ENCODE measurements at places on chromosomes 16 and 17.

- H3K27me3 ChIP-seq: peaks cover 17% of the 10 kb centered on the region
- H3K4me3 ChIP-seq: peak within 1 kb of the TSS; percentile 71
- H3K27ac ChIP-seq: peak within 1 kb of the TSS; percentile 20
- peaks cover 6% of the 10 kb centered on the region for H3K4me1 ChIP-seq
- peak; percentile 75 for DNase-seq
- no peaks in the 10 kb centered on the region for H3K36me3 ChIP-seq
Observed at GRCh38 chr17:75720656-75721462, at the start of gene ITGB4. Gene ITGB4, plus strand, starts transcription at chr17:75721459. Its CDS starts 3,245 bp downstream, at chr17:75724704.

GRCh38 chr16:72064361-72064894 lies 1.4 kb downstream of the HPR start:
- H3K4me1 ChIP-seq: no peaks in the 10 kb centered on the region
- H3K36me3 ChIP-seq: no peaks in the 10 kb centered on the region
- no peaks in the 10 kb centered on the region for H3K27me3 ChIP-seq
- no peak for DNase-seq

DNA sequence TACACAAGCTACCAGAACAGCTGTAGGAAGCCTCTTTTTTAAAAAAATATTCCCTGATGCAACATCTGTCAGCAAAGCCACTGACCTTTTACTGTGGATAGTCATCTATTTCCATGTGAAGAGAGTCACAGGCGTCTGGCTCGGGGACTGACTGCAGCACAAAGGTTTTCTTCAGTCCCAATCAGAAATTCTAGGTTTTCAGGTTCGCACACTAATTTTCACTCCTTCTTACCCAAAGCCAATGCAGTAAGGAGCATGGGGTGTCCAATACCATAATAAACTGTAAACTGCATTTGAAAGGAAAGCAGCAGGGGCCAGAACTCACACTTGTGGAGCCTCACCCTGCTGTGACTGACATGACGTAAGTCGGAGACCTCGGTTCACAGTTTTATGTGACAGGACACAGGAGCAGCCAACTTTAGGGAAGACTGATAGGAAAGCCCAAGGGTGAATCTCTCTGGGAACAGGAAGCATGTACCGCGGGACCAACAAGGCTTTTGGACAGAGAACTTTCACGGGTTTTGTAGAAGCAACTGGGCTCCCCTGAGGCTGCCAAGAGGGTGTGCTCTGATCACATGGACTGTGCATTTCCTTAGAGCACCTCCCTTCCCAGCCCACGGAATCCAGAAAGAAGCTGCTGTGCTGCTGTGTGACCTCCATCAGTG lies 9.1 kb upstream of the TMEM100 start:
- H3K4me3 ChIP-seq: no peak overlapping the region
- DNase-seq: no peak
- no peak overlapping the region for H3K27ac ChIP-seq
- no peaks in the 10 kb centered on the region for H3K36me3 ChIP-seq

DNA sequence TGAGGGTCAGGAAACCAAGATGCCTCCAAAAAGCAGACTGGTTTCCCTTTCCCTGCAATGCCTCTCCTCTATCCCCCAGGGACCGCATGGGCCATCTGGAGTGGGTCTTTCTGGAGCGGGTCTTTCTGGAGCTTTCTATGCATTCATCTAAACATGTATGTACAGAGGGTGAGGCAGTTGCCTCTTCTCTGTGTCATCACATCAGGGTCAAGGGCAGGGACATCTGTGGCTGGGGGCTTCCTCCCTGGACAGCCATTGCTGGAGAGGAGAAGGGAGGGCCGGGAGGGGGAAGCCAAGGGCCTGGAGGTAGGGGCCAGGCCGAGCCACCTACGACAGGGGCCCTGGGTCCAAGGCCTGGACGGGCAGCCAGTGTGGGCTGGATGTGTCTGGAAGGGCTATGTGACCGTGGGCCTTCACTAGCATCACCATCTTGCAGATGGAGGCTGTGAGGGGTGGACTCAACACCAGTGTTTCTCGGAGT lies 840 bp downstream of the ADCY7 start:
- DNase-seq: no peak
- H3K36me3 ChIP-seq: peaks cover 49% of the 10 kb centered on the region
- H3K4me1 ChIP-seq: peaks cover 83% of the 10 kb centered on the region
- peak overlapping the region; percentile 98 for H3K27ac ChIP-seq

DNA sequence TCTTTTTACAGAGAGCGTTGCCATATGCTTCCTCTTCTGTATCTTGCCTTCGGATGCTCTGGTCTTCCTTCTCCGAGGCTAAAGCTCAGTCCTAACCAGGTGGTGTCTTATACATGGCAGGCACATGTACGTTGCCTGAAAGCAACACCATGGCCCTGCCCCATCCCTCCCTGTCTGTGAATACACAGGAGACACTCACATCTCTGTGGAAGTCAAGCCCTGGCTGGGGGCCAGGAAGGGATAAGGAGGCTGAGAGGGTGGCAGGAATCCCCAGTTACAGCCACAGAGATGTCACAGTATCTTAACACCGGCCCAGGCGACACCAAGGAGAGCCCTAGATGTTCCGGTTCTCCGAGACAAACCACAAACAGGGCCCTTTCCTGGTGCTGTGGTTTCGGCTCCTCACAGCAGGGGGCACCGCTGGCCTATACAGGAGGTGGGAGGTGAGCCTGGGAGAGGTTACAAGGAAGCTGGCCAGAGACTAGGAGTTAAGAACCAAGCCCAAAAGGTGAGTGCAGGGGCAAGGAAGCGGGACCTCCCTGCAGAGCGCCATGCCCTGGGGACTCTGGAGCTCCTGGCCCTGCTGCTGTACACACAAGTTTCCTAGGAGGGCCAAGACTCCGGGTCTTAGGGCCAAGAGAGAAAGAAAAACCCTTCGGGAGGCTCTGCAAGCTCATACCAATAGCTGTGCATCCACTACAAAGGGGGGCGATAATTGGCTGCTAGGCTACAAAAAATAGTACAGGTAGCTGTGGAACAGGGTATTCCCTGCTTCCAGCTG lies 41.7 kb downstream of the SRL start:
- peak overlapping the region; percentile 34 for H3K27ac ChIP-seq
- no peak overlapping the region for H3K4me3 ChIP-seq
- peaks cover 3% of the 10 kb centered on the region for H3K27me3 ChIP-seq
- no peaks in the 10 kb centered on the region for H3K36me3 ChIP-seq

GRCh38 chr16:12878973-12879372 lies 22.4 kb upstream of the SHISA9 start:
- H3K4me3 ChIP-seq: no peak overlapping the region
- no peak for DNase-seq
- H3K27me3 ChIP-seq: peaks cover 3% of the 10 kb centered on the region
- H3K4me1 ChIP-seq: no peaks in the 10 kb centered on the region

DNA sequence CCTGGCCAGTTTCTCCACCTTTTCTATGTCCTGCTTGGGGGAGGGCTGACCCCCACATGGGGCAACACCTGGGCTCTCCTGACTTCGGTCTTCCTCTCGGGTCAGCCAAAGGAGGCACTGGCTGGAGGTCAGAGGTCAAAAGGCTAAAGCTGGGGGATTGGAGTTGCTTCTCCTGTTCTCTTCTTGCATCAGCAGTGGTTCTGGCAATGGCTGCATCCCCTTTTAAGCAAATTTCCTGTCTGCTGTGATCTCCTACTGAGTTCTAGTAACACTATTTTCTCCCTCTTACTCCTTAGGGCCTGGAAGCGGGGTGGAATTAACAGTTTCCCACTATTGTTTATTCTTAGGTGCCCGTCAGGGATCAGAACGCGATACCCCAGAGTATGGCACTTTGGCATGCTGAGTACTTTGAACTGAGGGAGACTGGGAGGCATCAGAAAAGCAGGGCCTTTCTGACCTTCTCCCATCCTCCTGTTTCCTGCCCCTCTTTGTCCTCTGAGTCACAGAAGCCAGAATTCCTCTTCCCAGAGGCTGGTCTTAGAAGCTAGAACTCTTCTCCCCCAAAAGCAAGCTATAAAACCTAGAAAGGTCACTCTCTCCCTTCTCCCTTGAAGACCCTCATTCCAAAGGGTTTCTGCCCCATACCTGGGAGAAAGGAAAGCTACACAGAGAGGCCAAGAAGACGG lies 268.2 kb downstream of the STX8 start:
- no peak for DNase-seq
- H3K27me3 ChIP-seq: no peaks in the 10 kb centered on the region
- H3K4me3 ChIP-seq: no peak overlapping the region
- H3K27ac ChIP-seq: no peak overlapping the region
- no peaks in the 10 kb centered on the region for H3K36me3 ChIP-seq

DNA sequence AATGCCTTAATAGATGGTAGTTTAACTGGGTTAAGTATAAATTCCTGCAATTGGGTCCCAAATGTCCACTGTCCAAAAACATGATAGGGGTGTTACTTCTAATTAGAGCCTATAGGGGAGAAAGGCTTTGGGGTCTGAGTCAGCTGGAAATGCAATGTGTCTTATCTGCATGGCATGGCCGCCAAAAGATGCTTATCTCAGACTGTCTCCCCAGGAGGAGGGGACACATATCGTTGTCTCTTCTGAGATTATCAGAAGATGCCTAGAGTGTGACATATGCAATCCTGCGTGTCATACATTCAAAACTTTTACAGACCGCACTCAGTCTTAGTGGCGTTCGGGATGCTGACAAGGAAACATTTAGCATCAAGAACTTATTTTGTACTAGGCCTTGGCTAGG lies 442.9 kb downstream of the GRIN2A start:
- no peak for DNase-seq
- H3K4me1 ChIP-seq: no peaks in the 10 kb centered on the region
- H3K27ac ChIP-seq: no peak overlapping the region
- H3K36me3 ChIP-seq: no peaks in the 10 kb centered on the region

DNA sequence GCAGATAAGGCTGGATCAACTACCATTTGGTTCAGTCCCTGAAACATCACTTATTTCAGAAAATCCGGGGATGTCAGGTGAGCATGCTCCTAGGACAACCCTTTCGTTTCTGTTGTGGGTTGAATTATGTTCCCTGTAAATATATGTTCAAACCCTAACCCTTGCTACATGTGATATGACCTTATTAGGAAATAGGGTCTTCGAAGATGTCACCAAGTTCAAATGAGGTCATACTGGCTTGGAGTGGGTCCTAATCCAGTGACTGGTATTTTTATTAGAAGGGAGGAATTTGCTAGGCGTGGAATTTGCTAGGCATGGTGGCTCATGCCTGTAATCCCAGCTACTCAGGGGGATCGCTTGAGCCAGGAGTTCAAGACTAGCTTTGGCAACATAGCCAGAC lies 21.3 kb downstream of the SNX20 start:
- H3K27me3 ChIP-seq: no peaks in the 10 kb centered on the region
- peaks cover 6% of the 10 kb centered on the region for H3K4me1 ChIP-seq
- H3K4me3 ChIP-seq: no peak overlapping the region
- no peak for DNase-seq
- H3K27ac ChIP-seq: no peak overlapping the region

DNA sequence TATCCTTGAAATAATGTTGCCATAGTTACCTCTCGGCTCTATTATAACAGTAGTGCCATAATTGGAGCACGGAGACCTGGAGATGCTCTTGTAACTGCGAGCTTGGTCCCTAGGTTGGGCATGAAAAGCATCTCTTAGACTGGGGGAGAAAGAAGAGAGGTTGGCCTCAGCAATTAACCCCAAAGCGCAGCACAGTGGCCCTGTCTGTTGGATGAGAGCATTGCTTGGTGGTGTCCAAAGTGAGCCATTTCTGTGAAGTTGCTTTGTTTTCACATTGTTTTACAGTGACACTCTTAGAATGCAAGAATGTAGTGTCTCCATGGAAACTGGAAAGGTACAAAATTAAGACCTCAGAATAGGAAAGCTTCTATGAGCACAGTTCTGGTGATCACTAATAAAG lies 660.7 kb upstream of the EEF2KMT start:
- no peaks in the 10 kb centered on the region for H3K36me3 ChIP-seq
- DNase-seq: no peak
- no peak overlapping the region for H3K27ac ChIP-seq

DNA sequence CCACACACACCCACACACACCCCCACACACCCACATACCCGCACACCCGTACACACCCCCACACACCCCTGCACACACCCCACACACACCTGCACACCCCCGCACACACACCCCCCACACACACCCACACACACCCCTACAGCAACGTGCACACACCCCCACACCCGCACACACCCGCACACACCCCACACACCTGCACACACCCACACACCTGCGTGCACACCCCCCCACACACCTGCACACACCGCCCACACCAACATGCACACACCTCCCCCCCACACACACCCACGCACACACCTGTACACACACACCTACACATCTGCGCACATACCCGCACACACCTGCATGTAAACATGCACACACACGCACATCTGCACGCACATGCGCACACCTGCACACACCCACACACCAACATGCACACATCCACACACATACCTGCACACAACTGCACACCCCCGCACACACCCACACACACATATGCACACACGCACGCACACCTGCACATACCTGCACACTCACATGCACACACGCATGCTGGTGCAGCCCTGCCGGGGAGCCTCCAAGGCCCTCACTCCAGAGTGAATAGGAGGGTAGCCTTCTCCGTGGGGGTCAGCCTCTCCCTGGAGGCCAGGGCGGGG lies 7.5 kb downstream of the ASPSCR1 start:
- no peak overlapping the region for H3K27ac ChIP-seq
- no peaks in the 10 kb centered on the region for H3K27me3 ChIP-seq
- no peak for DNase-seq

GRCh38 chr17:41697122-41697962 lies 8.7 kb downstream of the EIF1 start:
- H3K27ac ChIP-seq: no peak overlapping the region
- peaks cover 26% of the 10 kb centered on the region for H3K36me3 ChIP-seq

- no peak for DNase-seq
- peaks cover 13% of the 10 kb centered on the region for H3K36me3 ChIP-seq
- peak overlapping the region; percentile 5 for H3K27ac ChIP-seq
- H3K4me3 ChIP-seq: no peak overlapping the region
- peaks cover 28% of the 10 kb centered on the region for H3K4me1 ChIP-seq
Observed at GRCh38 chr17:58081646-58082340, 1.4 kb upstream of the DYNLL2 start.

- peaks cover 13% of the 10 kb centered on the region for H3K27me3 ChIP-seq
- no peak for DNase-seq
- H3K27ac ChIP-seq: no peak overlapping the region
- H3K36me3 ChIP-seq: no peaks in the 10 kb centered on the region
- peaks cover 16% of the 10 kb centered on the region for H3K4me1 ChIP-seq
Observed at GRCh38 chr16:67186550-67186950, 2.8 kb upstream of the MATCAP1 start.

DNA sequence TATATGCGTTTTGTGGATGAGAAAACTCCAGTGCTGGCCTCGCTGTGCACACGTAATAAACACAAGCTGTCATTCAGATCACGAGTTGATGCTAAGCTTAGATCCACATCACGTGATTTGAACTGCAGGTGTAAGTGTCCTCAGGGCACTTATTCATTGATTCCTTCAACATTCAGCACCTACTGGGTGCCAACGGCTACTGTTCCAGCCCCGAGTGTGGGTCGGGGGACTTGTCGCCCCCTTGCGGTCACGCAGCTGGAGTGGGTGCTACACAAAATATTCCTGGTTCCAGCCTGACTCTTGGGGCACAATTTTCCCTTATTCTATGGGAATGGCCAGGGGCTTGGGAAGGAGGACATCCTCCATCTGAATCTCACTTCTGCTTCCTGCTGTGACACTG lies 29.9 kb upstream of the GINS2 start:
- H3K4me3 ChIP-seq: no peak overlapping the region
- no peak overlapping the region for H3K27ac ChIP-seq
- H3K4me1 ChIP-seq: peaks cover 6% of the 10 kb centered on the region
- no peaks in the 10 kb centered on the region for H3K36me3 ChIP-seq
- peaks cover 10% of the 10 kb centered on the region for H3K27me3 ChIP-seq

- H3K27me3 ChIP-seq: no peaks in the 10 kb centered on the region
- DNase-seq: no peak
- H3K27ac ChIP-seq: no peak overlapping the region
- peaks cover 42% of the 10 kb centered on the region for H3K4me1 ChIP-seq
- peaks cover 51% of the 10 kb centered on the region for H3K36me3 ChIP-seq
Observed at GRCh38 chr16:4410335-4411075, 5.9 kb downstream of the CORO7 start.

- H3K4me1 ChIP-seq: no peaks in the 10 kb centered on the region
- no peaks in the 10 kb centered on the region for H3K36me3 ChIP-seq
- DNase-seq: no peak
- no peaks in the 10 kb centered on the region for H3K27me3 ChIP-seq
Observed at GRCh38 chr16:76235025-76235424, 42.2 kb upstream of the CNTNAP4 start.

All from activated CD8-positive, alpha-beta T cell treated with anti-CD3 and anti-CD28 coated beads, Interleukin-2, amount 10 ng/mL, durations not matched to agents 7 days and 5 days (primary cell).